ENCODE measurements at places on chromosomes 3 and 15.

DNA sequence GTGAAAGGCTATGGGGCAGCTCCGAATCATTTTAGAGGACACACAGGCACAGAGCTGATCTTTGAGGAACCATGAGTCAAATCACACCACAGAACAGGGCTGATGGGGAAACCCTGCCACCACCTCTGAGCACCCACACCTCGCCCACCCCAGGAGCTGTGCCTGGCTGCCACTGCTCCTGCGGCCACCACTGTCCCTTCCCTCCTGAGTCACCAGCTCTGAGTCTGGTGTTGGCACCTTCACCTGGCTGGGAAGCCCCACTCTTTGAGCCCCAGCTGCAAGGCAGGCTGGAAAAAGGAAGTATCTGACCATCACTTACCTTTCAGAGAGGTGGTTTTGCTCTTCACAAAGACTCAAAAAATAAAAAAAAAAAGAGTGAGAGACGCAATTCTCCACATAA lies 63.6 kb upstream of the MEF2A start:
- no peak for DNase-seq

- peak; percentile 46 for DNase-seq
These were observed 299.5 kb downstream of the GAP43 start for GRCh38 chr3:115922681-115923347.

DNA sequence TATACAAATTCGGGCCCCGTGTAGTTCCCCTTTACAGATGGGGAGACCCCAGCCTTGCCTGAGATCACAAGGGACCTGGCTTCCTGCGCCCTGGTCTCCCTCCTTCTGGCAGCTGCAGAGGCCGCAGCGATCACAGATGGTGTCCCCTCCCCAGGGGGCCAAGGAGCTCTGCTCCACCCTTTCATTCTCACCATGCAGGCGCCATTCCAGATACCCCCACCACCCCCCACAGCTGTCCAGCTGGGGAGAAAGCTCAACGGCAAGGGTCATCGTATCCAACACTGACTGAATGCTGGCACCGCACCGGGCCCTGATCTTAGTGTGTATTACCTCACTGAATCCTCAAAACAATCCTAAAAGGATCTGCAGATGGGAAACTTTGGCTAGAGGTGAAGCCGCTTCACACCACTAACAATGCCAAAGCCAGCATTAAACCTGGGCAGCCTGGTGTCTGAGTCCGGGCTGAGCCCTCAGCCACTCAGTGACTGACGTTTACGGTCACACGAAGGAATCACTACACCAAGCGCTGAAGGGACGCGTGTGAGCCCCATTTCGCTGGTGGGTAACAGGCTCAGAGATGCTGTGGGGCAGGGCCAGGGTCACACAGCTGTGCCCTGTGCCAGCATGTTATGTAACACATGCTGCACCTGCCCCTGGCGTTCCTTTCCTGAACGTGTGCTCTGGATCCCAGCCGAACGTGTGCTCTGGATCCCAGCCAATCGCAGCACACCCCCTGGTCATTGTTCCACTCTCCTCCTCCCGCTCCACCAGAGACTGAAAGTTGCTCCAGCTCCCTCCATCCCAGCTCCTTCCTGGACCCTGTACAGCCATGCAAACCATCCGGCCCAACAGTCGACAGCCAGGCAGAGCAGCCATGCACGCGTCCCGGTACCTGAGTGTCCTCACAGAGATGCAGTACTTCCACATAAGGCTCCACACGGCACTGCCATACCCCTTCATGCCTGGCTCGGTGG lies 51.8 kb downstream of the IQSEC1 start:
- DNase-seq = no peak

DNA sequence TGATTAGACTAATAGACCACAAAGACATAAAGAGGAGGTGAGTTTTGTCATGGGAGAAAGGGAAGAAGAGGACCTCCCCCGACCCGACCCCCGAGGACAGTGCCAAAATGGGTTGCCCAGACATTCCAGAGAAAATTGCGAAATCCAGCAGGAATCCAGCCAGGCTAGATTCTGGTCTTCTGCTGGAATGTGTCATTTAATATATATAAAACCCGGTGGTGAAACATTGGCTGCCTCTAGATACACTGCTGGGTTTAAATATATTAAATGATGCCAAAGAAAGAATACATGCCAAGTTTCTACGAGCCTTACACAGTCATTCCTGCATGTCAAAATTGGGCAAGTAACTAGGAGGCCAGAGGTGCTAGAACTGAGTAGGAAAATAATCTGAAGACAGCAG lies 45.3 kb upstream of the SPESP1 start:
- peak; percentile 5 for DNase-seq

DNA sequence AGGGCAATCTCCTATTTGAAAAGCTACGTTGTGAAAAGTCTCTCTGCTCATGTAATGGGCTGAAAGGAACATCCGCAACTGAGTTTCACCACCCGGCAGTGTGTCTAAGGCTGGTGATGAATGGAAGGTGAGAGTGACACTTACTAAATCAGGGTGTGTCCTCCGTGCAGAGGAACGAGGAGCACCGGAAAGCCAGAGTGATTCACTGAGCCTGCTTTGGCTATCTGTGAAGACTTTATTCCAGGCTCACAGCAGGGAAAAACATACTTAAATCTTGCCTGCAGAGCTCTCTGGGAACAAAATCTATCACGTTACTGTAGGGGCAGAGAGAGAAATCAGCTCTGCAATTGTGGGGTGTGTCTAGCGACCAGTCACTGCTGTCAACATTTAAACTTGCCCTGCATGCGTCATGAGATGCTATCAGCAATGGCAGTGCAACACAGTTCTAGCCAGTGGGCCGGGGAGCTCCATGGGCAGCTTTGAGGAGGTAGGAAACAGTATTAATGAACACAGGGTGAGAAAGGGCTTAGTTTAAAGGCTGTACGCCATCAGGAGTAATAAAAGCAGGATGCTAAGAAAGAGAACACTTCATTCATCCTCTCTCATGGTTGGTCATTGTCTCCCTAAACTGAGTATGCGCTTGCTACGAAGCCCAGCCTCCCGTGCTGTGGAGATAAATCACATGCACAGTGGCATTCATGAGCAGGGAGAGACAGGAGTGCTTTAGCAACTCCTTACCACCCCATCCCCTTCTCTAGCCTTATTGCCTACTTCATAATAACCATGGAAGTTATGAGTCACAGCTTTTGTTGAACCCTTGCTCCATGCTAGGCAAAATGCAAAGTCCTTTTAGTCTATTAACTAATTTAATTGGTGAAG lies 542.7 kb upstream of the ADAMTS9 start:
- DNase-seq = peak; percentile 60

- DNase-seq = peak; percentile 66
These were observed 19.6 kb downstream of the PPARG start for GRCh38 chr3:12308517-12308916.

- no peak for DNase-seq
These were observed 72.3 kb upstream of the ICE2 start for GRCh38 chr15:60551147-60551780.

GRCh38 chr3:46114323-46114988 lies 87.2 kb upstream of the XCR1 start:
- peak; percentile 87 for DNase-seq

DNA sequence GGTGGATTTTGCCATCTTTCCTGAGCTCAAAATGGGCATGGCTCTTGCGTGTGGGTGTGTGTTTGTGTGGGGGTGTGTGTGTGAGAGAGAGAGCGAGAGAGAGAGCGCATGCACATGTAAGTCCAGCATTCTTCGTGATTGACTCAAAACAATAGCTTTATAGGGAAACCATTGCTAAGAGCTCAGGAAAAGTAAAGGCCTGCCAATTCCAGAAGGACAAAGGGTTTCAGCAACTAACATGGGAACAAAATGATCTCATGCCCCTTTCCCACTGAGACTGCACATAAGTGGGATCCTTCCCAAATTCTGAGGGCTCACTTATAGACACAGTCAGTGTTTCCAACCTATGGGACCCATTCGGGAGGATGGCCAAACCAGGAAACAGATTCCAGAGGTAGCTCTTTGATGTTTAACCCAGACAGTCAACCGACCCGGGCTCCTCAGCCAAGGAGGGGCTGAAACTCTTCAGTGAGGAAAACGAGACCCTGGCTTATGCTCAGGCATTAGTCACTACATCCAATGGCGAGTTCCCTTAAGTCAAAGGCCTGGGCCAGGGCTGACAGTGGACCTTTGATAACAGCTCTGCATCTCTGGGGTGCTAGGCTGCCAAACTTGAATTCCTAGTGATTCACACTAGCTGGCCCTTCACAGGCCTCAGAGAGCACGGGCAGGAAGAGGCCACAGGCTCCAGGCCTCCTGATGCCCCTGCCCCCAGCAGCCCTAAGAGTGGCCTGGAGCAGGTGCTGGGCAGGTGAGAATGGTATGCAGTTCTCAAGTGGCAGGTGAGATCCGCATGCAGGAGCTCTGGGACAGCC lies 305.0 kb upstream of the C2CD4B start:
- peak; percentile 67 for DNase-seq

DNA sequence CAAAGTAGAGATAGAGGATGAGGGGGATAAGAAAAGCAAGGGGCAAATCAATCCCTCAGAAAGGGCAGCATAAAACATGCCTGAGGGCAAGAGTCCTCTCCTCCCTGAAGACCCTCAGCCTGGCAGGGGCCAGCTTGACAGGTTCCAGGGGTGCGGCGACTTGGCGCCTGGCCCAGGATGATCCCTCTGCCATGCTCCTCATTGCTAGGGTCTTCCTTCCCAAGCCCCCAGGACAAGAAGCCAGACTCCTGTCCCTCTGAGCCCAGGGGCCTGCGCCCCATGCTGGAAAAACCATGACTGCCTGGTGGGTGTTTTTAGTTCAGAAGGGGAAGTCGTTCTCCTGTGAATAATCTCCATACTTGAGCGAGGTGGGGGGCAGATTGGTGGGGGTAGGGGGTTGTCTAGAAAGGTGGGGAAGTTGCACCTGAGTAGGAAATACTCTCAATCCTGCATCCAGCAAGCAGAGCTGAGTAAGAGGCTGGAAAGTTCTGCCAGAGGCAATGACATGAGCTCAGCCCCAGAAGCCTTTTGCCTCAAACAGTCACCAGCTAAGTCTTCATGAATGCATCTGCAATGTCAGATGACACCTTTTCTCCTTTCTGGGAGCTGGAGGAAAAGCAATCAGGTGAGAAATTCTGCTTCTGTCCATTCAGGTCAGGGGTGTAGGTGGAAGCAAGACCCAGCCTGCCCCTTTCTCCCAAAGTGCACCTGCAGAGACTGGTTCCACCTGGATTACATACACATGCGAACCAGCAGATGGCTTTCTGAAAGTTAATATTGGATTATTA lies 18.3 kb downstream of the SLC12A8 start:
- DNase-seq = peak; percentile 19

DNA sequence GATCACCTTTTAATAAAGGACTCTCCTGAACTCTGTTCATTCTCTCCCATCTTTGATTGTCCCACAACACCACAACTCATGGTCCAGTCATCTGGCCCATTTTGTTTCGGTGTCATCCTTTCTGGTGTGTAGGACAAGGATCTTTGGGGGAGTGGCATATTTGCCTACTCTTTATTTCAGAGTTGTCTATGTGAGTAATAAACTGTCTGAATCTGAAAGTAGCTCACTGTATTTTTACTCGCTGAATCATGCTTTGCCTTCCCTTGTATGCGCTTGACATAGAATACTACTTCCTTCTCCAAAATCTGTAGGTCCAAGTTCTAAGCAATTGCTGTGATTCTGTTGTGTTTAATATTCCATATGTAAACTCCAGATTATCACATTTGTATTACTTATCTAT lies 29.9 kb upstream of the NOX5 start:
- DNase-seq = no peak

- no peak for DNase-seq
These were observed 196.3 kb downstream of the OCA2 start for GRCh38 chr15:27902680-27903385.

DNA sequence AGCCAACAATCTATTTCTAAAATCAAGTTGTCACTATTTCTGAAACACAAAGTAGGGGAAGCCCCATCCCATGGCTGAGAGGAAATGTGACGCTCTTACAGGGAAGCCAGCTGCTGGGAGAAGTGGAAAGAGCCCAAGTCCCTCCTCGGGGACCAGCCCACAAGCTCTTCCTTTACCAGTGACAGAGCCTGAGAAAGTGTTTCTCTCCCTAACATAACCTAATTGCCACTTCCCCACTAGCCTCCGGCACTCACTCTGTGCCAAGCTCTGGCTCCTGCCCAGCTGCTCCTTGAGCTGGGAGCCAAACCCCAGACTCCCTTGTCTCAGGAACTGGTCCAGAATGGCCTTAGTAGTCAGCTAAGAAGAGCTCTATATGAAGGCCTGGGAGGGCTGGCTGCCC lies 42.9 kb downstream of the TNFAIP8L3 start:
- no peak for DNase-seq

GRCh38 chr15:70358871-70359647 lies 261.3 kb upstream of the TLE3 start:
- DNase-seq = no peak

GRCh38 chr3:178325330-178325729 lies 210.9 kb upstream of the KCNMB2 start:
- DNase-seq = peak; percentile 57

DNA sequence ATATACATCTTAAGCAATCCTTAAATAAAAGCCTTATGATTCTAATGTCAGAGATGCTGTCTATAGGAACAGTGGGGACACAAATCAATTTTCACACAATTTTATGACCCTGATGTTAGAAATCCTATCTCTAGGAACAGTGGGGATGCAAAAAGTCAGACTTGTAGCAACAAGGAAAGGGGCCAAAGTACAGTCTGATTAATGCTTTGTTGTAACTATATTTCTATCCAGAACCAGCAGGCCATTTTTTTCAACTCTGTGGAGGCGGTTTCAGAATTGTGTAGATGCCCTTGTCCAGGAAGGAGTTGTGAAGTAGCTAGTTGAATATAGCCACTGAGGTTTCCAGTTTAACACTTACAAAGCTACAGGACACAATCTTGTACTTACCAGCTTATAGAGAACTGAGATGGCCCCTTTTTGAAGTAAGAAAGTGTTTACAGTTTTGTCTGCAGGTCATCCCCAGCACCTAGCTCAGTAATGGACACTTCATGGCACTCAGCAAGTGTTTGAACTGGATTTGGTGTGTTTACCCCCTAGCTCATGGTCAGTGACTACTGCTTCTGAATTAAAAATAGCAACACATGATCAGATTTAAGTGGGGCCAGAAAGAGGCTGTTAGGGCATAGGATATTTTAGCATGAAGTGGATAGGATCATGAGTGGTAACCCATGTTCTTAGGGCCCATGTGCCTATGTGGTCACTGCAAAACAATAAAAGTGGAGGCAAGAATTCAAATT lies 54.3 kb downstream of the RAB7A start:
- no peak for DNase-seq

- DNase-seq = peak; percentile 61
These were observed 31.6 kb upstream of the RAP2B start for GRCh38 chr3:153130312-153130977.

DNA sequence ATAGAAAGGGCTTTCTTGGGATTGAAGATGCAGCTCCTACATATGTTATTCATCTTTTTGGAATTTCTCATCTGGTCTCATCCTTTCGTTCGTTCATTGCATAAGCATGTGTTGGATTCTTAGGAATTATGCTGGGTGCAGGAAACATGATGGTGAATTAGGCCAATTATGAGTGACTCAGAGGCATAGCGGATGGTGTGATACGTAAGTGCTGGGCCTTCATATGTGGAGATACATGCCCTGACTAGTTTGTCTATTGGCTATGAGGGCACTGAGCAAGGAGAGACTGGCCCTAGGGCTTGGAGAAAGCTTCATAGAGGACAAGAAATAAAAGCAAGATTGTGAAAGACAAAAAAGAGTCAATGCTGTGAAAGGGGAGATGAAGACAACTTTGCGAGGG lies 235.1 kb downstream of the MYRIP start:
- DNase-seq = peak; percentile 20

- DNase-seq = no peak
These were observed 95.2 kb downstream of the SEMA5B start for GRCh38 chr3:122932251-122932967.

GRCh38 chr15:55703873-55704301 lies 39.1 kb downstream of the PRTG start:
- DNase-seq = peak; percentile 60
